NCI-H460 (cell line): ENCODE measurements at places on chromosomes 2 and 18. TPM values are rescaled to one million over a fixed set of nuclear protein-coding genes. Genes with fewer than 3 reads are reported as not detected.

The IL1A gene
- 22.0 and 22.1 TPM in 2 replicates for total RNA-seq

- DNase-seq = no peak
These were observed 585.0 kb upstream of the VRK2 start for GRCh38 chr2:57461624-57462023.

DNA sequence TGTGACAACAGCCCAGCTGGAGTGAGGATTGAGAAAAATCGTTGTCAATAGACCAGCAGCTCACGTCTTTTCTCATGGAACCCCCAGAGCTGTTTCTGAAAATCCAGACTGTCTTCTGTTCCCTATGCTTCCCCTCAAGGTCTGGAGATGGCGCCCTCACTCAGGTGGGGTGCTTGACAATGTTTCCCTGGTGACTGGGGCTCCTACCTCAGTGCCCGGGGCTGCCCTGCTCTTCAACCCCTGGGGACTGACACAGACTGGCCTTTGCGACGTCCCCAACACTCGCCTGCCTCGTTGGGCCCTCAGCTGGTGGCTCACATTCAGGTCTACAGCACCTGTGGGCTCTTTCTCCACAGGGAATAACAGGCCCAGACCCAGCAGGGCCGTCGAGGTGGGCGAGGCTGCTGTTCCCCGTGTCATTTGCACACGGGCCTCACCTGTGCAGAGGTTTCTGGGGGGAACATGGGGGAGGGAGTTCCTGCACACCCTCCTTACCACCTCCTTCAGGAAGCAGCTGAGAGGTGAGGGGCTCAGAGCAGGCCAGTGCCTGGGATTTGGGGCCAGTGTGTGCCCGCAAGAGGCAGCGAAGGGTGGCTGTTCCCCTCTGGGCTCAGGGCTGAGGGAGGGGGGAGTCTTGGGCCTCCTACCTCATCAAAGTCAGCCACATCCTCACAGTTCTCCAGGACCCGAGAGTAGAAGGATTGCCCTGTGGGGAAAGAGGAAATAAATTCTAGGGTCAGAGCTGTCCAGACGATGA, 59.3 kb upstream of the OTOF start:
- DNase-seq = no peak

- no peak for DNase-seq
These were observed 916 bp upstream of the PDCD1 start for GRCh38 chr2:241859436-241860183.

GRCh38 chr18:6279308-6279707, 135.4 kb downstream of the L3MBTL4 start:
- no peak for DNase-seq

The RESP18 gene
- not detected in 2 replicates for total RNA-seq

The GALNT14 gene
- 21.8 and 24.5 TPM in 2 replicates for total RNA-seq

- no peak for DNase-seq
These were observed 252.5 kb upstream of the SP5 start for GRCh38 chr2:170462433-170463205.

- no peak for DNase-seq
These were observed 243.9 kb upstream of the SIX2 start for GRCh38 chr2:45253151-45253550.

GRCh38 chr2:119477113-119477505, 45.5 kb downstream of the TMEM37 start:
- DNase-seq = no peak

The SERPINB12 gene
- not detected in 2 replicates for total RNA-seq

- no peak for DNase-seq
These were observed 1134.8 kb upstream of the ZEB2 start for GRCh38 chr2:145654746-145655145.

GRCh38 chr18:36379435-36379984, 82.0 kb downstream of the FHOD3 start:
- no peak for DNase-seq

- DNase-seq = no peak
These were observed 289.7 kb downstream of the EPHA4 start for GRCh38 chr2:221282386-221282785.

DNA sequence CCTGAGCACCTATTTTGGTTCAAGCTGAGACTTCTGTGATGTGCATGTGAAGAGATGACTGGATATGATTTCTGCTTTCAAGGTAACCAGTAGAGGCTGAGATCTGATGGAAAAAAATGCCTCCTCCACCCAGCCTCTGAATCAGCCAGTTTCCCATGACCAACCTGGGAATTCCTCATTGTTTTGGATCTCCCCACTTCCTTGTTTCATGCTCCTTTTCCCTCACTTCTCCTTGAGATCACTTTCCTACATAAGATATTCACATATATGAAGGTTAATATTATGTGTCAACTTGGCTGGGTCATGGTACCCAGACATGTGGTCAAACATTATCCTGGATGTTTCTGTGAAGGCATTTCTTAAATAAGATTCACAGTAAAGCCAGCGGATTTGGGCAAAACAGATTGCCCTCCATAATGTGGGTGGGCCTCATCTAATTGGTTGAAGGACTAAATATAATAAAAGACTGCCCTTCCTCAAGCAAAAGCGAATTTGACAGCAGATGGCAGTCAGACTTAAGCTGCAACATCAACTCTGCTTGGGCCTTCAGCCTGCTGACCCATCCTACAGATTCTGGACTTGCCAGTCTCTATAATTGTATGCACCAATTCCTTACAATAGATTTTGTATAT, 379.4 kb downstream of the TNS1 start:
- no peak for DNase-seq

DNA sequence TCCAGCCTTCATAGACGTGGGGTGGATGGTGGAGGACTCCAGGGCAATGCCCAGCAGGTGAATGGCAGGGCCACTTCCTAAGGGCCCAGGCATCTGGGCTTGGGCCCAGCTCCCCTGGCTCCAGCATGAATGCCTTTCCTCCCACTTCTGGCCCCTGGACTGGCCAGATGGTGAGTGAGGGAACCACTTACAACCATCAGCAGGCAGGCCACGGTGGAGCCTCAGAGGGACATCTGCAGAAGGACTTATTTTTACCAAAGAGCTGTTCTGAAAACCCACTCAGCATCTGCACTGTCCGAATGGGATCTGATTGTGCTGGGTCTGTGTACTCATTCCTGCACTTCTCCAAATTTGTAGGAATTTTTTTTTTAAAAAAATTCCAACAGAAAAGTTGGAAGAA, 69.6 kb downstream of the SNTG2 start:
- no peak for DNase-seq

DNA sequence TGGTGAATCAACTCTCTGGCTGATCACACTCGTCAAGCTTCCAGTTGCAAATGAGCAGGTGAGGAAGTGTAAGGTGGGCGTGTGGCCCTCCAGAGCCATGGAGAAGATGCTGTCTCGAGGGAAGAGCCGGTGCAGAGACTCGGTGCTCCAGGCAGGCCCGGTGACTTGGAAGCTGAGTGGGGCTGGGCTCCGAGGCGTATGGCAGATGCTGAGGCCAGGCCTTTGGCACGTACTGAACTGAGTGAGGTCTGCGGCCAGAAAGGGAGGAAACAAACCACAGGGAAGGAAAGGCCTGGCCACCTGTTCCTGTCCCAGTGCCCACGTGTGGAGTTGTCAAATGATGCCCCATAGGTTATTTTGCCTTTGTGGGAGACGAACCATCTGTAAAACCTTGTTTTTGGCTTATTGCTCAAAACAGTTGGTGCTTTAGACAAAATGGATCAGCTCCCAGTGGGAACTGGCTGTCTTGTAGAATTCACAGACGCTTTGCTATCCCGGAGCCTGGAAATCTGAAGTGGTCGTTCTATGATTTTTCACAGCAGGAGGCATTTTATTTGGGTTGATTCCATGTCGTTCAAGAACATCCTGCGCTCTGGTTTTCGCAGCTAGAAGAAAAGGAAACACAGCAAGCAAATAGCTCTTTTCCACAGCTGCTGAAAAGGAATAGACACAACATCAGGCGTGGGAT, 117.5 kb upstream of the TMEM18 start:
- no peak for DNase-seq

The DLX1 gene
- 3.8 and 6.7 TPM in 2 replicates for total RNA-seq

DNA sequence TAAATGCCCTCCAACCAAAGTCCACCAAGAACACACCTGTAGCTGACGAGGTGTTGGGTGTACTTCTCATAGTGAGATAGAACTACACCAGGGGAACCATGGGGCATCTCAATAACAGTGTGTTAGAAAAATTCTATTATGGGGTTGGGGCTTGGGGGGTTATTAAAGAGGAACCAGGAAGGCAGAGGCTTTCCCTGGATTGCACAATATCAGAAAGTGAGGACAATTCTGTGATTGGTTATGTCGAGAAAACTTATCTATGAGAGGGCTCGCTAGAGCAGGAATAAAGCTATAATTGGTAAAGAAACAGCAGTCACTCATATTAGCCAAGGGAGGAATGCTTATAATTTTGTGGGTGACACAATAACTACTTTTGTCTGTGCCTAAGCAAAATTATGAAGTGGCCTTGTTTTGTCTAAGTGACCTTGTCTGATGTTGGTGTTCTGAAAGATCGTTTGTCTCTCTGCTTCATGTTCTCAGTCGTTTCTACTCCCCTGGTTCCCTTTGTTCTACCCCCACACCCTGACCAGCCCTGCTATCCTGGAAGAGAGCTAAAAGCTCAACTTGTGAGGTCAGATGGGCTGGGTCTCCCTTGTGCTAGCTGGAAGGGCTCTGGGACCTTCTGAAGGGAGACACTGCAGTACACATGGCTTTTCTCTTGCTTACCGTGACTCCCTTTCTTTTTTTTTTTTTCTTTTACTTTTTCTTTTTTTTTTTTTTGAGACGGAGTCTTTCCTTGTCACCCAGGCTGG, 21.6 kb upstream of the INO80C start:
- no peak for DNase-seq

The DYNAP gene
- total RNA-seq = not detected in 2 replicates

DNA sequence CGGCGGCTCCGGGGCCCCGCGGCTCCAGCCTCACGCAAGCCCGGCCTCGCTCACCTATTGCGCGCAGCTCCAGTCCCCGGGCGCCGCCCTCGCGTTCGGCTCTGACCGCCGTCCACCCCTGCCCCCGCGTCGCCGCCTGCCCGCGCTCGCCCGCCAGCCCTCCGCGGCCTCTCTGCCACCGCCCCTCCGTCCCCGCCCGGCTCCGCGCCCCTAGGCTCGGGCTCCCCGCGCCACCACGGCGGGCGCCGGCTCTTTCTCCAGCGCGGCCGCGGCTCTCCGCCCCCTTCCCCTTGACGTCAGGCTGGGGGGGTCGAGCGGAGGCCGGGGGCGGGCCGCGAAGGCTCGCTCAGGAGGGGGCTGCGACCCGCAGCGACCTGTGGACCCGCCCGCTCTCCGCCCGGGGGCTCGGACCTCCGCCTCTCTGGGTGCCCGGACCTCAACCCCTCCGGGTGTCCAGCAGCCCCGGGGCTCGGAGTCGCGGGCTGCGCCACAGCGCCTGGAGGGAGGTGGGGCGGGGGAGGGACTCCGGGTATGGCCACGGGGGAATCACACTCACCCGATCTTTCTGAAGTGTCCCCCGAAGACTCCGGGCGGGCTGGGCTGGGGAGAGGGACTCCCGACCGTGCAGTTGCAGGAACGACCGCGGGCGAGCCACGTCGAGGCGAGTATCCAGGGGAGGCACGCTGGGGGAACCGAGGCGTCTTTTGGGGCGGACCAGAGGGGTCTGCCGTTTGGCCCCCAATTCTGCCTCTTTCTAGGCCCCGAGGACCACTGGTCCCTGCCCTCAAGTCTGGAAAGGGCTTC, at the start of gene SEMA4C:
SEMA4C (minus strand) TSS at position 259 of the 804 bp plus-strand sequence. CDS start 2,194 bp downstream, outside the sequence.
- no peak for DNase-seq

The CCDC68 gene
- total RNA-seq = 55.6 and 64.8 TPM in 2 replicates

The DRC1 gene
- 0.46 TPM in 1 of 2 replicates, not detected in the other for total RNA-seq

DNA sequence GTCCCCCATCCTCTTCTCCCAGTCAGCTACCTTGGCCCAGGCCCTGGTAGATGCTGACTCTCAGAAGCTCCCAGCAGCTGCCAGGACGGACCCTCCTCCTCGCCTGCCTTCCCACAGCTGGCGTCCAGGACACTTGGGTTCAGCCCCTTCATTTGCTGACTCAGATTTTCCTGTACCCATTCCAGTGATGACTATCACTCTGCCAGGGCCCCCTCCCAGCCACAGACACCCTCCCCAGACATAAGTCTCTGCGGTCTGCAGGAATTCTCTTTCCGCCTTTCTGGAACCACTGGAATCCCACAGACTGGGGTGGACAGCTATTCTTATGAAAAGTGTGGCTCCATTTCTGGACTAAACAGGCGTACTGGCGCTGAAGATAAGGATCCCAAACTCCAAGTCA, 260.3 kb upstream of the EPAS1 start:
- no peak for DNase-seq

DNA sequence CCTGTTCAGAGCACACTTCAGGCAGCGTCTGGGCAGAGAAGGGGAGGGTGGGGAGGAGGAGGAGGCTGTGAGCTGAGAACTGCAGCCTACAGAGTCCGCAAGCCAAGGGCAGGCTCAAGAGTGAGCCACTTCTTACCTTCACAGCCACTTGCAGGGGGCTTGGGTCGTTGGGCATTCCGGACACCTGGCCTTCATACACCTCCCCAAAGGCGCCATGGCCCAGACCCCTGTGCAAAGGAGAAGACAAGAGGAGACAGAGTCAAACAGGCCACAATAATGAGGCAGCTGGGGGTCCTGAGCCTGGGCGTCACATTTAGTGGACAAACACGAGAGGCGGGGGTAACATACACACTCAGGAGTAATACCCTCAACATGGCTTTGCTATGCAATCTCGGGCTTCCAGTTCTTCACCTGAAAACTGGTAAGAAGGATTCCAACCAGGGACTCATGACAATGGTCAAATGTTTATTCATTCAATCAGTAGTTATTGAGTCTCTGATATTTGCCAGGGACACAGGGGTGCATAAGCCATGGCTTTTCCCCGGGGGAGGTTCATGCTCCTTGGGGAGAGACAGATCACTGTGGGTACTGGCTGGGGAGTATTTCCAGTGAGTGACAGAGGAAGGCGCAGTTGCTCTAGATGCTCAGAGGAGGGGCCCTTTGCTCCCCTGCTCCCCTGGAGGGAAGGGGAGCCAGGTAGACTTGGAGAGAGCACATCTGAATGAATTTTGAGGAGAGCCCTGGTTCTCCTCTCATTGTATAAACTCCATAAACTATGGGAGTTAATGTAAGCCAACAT, 107.4 kb downstream of the CLIP4 start:
- no peak for DNase-seq
